ENCODE measurements at places on chromosomes 11 and 22.

GRCh38 chr11:43756575-43756974 lies 76.0 kb downstream of the HSD17B12 start:
- DNase-seq: peak; percentile 23

- no peak for DNase-seq
Measured at GRCh38 chr22:37792494-37792893, 15.2 kb upstream of the GCAT start.

DNA sequence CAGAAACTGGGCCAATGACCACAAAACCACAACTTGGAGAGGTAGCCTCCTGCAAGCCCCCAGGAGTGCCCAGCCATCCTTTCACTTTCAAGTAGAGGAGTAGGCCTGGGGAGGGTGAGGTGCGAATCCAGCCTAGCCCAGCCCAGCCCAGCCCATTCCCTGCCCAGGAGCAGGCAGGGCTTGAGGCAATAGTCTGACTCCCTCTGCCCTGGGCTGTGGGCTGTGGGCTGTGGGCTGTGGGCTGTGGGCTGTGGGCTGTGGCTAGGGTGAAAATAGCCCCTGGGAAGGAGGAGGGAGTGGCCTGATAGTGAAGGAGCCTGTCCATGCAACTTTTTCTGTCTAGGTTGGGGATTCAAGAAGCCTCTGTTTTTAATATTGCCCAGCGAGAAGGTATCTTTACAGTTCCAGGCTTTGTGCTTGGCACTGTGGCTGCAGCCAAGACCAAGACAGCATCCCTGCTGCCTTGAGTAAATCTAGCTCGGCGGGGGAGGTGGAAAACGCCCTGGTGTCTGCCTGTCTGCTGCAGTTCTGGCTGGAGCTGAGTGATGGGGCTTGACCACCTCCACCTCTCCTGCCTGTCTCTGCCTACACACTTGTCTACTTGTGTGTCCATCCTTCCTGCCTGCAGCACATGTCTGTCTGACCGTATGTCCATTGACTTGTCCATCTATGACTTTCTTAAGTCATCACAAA lies 40.7 kb downstream of the LMO1 start:
- DNase-seq: no peak

- no peak for DNase-seq
Measured at GRCh38 chr11:35003186-35003585, 86.8 kb downstream of the PDHX start.

DNA sequence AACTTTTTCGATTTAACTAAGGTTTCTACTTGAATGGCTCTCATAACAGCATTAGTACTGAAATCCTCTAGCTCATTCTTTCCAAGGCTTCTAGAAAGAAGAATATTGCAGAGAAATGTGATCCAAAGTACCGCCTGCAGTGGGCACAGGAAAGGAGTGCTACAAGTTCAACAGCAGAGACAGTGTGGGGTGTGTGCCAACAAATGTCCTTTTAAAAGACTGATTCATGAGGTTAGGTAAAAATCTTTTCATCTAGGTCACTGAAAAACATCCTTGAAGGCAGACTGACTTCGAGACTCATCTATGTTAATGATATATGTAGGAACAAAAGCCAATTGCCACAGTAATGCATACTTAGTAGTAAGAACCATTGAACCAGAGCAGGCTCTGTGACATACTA lies 349.1 kb upstream of the PITPNB start:
- no peak for DNase-seq

- no peak for DNase-seq
Measured at GRCh38 chr11:91810871-91811270, 413.7 kb upstream of the FAT3 start.

GRCh38 chr11:10409207-10409661 lies 45.8 kb upstream of the AMPD3 start:
- no peak for DNase-seq

GRCh38 chr11:111429066-111429506 lies 50.0 kb upstream of the POU2AF1 start:
- peak; percentile 63 for DNase-seq

DNA sequence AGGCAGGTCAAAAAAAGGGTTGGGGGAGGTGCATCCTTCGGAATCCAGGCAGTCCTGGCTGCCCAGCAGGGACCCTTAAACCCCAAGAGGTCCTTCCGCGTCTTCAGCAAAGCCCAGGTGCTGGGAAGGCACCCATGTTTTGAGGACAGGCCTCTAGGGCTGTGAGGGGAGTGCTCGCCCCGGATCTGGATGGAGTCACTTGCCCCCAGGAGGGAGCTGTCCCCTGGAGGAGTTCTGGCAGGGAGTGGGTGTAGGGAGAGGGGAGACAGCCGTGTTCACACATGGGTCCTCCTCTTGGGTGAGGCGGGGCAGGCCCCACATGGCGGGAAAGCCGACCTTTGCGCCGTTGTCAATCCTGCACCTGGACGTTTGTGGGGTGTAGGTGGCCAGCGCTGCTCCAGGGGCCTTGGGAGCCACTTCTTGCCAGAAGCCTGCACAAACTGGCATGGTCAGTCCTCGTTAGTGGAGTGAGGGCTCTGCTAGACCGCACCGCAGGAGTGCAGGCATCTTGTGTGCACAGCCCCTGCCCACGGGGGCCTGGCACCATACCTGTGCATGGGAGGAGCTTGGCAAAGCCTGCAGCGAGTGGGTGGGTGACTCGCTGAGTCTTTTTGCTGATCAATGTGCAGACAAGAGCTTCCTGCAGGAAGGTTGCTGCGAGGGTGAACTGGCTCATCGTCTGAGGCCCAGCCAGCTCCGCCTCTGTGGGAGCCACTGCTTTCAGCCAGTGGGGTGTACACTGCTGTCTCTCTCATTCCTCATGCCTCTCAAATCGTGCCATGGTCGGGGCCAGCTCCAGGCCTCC lies 16.0 kb downstream of the PPIL2 start:
- DNase-seq: no peak

DNA sequence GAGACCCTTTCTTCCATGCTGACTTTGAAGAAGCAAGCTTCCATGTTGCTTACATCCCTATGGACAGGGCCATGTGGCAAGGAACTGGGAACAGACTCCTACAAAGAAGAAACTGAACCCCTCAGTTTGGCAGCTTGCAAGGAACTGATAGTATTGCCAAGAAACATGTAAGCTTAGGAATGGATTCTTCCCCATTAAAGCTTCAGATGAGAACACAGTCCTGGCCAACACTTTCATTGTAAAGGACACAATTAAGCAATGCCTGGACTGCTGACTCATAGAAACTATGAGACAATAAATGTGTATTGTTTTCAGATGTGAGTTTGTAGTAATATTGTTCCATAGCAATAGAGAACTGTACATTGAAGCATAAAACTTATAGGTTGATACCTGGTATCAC lies 82.4 kb downstream of the AASDHPPT start:
- DNase-seq: no peak

GRCh38 chr22:35539487-35539886 lies 1.1 kb upstream of the RASD2 start:
- DNase-seq: no peak

DNA sequence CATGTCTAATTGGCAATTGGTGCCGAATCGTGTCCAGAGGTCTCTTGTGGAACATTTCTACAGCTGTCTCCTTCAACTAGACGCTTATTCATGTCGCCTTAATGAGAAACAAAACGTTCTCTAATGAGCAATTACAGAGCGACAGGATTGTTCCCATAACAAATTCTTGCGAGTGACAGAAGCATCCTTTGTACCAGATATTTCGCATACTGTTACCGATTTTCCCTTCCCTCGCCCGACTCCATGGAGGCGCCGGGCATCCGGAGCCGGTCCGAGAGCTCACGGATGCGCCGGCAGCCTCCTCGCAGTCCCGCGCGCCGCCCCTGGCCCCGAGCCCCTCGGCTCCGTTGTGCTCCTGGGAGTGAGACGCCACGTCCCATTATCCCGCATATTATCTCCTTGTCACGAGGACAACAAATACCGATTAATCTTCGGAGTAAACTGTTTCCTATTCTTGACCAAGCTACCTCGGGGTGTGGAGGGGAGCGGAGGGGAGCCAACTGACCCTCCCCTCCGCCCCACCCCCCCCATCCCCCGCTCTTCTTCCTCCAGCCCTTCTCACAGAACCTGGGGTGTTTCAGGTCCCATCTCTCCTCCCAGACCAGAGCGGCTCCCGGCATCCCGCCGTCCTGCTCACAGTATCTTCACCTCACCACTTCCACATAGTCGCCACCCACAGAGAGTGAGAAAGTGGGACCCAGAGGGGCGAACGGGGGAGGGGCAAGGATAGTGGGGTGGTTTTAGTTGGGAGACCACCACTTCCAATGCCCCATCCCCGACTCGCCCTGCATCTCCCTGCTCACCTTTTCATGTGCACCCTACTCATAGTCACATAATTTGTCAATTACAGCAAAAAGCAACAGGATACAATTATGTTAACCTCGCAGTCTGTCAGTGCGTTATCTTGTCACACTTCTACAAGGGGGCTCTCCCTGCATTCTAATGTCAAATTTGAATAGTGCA lies 11.4 kb downstream of the PAX6 start:
- no peak for DNase-seq

GRCh38 chr11:39236916-39237315 lies 2222.5 kb downstream of the LRRC4C start:
- no peak for DNase-seq

GRCh38 chr22:30246814-30247376 lies 336 bp upstream of the LIF start:
- DNase-seq: no peak

- DNase-seq: no peak
Measured at GRCh38 chr11:80838153-80838552, 1397.3 kb upstream of the TENM4 start.

DNA sequence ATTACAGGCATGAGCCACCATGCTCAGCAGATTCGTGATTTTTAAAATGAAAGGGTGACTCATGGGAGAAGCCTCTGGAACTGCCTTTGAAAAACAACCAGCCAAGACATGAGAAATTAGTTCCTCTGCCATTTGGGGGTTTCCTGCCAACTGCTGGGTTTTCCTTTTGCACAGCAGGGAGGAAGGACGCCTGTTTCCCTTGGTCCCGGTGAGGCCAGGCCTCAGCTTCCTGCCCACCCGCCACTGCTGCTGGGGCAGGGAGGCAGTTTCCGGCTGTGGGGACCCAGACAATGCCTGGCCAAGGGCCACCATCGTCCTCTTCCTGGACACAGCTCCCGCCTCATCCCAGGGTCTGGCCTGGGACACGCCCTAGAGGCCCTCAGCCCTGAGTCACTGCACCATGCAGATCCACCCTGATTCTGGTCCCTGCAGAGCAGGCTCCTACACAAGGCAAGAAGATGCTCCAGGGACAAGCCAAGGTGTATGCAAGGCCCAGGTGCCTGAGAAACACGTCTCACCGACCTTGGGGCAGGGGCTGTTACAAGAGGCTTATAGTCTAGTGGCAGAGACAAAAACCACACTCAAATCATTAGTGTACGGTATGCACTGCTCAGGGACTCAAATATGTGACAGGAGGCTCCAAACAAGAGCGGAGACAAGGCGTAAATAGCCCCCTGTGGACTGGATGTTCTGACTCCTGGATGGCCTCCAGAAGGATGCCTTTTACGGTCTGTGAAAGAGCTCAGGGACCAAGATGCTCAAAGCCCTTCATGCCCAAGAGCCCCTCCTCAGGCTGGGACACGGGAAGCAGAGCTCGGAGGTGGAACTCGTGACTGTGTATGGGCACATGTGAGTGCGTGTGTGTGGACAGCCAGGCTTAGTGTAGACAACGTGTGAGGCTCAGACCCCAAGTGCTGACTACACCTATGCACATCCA lies 10.0 kb downstream of the PPM1F start:
- peak; percentile 86 for DNase-seq

Data from HFFc6 (cell line).